Lung microvascular endothelial cell (primary cell): ENCODE measurements at places on chromosomes 13 and 19.

DNA sequence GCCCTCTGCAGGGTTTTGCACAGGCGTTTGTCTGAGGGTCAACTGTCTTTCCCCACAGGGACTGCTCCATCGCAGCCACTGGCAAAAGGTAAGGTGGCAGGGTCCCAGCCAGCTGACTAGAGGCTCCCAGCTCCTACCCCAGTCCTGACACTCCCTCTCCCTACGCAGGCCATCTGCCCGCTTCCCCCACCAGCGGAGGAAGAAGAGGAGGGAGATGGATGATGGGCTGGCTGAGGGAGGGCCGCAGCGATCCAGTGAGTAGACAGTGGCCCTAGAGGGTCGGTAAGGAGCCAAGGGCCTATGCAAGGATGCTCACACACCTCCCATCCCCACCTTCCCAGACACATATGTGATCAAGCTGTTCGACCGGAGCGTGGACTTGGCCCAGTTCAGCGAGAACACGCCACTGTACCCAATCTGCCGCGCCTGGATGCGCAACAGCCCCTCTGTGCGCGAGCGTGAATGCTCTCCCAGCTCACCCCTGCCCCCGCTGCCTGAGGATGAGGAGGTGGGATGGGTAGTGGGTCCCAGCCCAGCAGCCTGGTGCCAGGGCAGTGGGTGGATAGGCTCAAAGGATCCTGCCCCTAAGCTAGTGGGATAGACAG is 4.0 kb downstream of the HSPB6 start:
- DNase-seq = no peak

DNA sequence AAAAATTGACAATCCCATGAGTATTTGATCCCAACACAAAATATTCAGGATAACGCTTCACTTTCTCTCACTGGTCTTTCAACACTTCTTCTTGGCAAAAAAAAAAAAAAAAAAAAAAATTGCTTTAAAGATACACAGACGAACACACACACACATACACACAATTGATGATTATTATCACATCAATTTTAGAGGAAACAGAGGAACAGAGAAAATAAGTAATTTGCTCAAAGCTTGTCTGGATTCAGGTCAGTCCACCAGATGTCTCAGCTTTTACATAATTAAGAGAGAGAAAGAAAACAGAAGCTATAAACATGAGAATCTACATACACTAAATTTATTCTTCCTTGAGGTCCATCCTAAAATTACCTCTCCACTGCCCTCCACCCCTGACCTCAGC is 183.4 kb downstream of the MZT1 start:
- DNase-seq = no peak

- DNase-seq = no peak
Measured at GRCh38 chr13:66483712-66484111, 746.4 kb downstream of the PCDH9 start.

DNA sequence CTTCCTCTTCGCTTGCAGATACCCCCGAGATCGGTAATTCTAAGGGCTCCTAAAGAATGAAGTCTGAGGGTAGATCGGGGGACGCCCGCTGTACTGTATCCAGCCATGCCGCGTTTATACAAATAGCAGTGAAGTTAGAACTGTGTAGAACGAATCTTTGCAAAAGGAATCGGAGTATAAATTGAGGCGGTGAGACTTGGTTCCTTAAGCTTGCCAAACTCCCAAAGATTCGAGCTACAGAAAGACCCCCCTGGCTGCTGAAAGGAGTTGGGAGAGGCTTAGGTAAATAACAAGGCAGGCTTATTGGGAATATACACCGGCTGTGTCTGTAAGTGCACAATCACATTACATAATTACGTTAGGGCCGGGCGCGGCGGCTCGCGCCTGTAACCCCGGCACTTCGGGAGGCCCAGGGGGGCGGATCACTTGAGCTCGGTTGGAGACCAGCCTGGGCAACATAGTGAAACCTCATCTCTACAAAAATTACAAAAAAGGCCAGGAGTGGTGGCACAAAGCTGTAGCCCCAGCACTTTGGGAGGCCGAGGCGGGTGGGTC is 12.2 kb downstream of the TMEM160 start:
- DNase-seq = no peak

DNA sequence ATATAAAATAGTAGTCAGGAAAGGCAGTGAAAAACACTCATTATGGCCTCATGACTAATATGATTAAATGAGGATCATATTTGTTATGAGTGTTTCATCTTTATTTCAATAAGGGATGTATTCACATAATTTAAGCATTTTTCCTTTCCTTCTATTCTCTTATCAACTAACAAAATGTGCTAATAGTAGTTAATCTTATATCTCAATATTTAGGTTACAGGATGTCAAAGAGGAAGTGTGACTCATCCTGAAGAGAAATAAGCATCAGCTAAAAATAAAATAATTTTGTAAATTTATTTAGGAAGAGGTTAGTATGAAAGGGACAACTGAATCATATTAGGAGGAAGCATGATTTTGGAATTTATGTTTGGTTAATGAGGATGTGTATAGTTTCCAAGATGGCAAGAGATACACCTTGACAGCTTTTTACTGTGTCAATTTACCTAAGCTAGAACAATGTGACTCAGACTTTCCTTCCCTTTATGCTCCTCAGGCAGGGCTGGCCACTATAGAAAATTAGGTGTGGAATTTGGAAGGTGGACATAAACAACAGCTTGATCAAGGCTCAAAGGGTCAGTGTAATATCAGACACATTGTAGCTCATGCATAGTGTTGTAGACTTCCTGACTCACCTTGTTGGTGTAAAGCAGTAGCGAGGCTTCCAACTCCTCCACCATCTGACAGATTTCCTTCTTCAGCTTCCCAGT is 172.7 kb downstream of the SLITRK1 start:
- no peak for DNase-seq

DNA sequence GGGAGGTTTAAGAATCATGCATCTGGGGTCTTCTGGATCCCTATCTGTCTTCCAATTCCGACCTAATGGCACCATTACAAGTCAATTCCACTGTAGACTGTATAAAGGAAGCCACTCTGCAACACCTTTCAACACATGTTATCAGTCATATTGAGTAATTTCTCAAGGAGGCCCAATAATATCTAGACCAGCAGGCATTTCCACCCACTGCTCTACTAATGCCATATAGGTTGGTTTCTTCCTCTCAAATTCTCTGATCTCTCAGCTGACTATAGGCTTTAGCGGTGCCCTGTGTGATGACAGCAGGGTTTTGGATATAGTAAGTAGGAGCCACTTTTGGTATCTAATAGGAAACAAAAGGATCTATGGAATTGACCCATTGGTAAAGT is 12.4 kb upstream of the ITM2B start:
- no peak for DNase-seq

DNA sequence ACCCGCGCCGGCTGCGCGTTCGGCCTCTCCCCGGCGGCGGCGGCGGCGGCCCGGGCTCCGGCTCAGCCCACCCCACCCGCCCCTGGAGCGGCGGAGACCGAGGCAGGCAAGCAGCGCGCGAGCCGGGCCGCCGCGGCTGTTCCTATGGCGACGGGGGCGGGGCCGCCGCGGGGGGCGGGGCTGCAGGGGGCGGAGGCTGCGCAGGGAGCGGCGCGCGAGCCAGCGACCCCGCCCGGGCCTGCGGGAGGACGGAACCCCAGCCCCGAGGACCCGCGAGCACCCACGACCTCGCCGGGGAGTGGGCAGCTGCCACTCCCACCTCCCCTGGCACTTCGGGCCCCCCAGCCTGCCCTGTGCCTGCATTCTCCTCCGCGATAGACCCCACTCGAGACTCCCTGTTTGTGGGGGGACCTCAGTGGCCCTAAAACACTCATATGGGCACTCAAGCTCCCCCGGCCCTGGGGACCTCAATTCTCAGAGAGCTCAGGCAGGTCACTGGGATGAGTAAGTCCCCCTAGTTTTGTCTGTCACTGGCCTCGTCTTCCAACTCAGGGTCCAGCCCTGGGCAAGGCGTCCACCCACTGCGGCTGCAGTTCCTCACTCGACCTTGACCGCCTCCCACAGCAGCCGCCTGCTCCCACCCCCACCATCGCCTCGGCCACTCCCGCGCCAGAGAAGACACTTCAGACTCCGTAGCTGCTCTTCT is at the start of gene CTXN1:
Gene CTXN1, minus strand, starts transcription at position 115 of the 706 bp plus-strand sequence. CDS start 597 bp downstream, outside the sequence.
- DNase-seq = peak; percentile 58

DNA sequence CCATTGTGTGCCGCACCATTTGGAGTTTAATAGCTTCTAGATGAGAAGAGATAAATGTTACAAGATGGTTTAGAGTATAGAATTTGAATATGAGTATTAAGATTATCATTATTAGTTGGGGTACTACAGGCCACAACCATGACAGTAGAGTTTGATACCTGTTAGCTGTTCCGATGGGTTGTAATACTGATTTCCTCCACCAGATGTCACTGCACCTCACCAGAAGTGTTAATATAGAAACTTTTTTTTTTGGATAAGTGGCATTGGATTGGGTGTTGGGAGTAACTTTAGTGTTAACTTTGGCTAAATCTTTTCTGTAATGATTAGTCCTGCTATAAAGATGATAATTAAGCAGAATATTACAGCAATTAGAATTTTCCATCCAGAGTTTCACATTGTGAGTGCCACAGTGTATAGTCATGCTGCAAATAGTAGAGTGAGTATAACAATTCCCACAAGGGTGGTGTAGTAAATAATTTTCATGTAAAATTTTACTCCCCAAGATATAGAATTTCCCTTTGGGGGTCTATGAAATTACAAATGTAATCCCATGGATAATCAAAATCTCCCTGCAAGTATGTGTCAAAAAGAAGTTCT is 56.3 kb downstream of the PSG3 start:
- DNase-seq = peak; percentile 42

GRCh38 chr13:79382545-79383275 is 23.3 kb downstream of the RBM26 start:
- no peak for DNase-seq

DNA sequence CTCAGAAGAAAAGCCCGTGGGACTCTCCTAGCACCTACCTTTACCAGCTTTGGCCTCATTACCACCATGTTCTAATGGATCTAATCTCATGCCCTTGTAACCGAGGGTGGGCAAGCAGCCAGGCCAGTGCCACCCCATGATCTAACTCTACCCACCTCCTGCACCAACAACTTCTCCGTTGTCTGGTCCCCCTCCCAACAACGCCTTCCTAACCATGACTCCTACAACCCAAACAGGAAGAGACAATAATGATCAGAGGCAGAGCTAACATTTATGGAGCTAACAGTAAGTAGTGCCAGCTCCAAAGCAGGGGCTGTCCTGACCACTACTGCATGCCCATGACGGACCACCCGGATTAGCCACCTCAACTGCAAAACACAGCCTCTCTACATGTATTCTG is 3.5 kb downstream of the USP12 start:
- peak; percentile 32 for DNase-seq

- DNase-seq = no peak
Measured at GRCh38 chr19:51181377-51181912, 39.3 kb downstream of the SIGLEC7 start.

GRCh38 chr13:26412936-26413716 is 144.4 kb upstream of the WASF3 start:
- no peak for DNase-seq

- peak; percentile 68 for DNase-seq
Measured at GRCh38 chr19:44807652-44808462, 1.0 kb upstream of the BCAM start.
